ENCODE measurements at places on chromosomes 2 and 18.

DNA sequence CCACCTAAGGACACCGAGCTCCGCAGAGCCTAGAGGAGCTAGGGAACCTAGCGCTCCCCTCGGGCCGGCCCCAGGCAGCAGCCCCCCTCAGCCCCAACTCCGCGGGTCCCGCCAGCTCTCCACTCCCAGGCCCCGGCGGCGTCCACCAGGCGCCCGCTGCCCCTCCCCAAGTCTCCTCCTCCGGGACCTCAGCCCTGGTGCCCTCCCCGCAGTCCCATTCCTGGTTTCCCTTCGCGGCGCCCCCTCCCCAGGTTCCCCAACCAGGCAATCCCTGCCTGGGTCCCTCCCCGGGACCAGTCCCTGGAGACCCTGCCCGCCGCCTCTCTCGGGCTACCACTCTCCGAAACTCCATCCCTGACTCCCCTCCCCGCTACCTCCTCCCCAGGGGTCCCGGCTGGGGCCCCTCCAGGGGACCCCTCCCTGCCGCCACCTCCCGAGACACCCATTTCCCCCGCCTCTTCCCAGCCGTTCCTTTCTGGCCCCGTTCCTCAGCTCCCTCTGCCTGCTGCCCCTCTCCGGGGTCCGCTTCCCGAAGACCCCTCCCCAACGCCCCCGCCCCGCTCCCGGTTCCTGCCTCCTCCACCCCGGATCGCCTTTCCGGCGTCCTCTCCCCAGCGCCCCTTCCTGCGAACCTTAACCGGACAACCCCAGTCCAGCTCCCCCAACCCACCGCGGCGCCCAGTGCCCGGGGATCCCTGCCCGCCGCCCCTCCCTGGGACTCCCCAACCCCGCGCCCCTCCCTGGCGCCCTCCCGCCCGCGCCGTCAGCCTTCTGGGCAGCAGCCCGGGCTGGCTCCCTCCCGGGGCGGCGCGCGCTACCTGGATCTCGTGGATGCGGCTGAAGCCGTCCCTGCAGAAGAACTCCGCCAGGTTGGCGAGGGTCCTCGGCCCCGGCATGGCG is 678 bp downstream of the CYP27C1 start:
- DNase-seq: no peak

DNA sequence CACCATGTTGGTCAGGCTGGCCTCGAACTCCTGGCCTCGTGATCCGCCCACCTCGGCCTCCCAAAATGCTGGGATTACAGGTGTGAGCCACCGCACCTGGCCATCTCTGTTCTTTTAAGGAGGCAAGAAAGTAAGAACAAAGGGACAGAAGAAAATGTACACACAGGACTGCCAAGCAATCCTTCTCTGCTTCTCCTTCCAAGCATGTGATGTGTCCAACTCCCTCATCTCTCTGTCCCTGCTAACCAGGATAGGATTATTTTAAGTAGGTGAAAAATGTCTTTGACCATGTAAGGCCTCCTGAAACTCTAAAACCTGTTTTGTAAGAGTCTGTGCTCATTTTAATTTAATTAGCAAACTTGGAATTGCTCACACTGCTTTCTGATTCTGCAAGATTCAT is 89.3 kb upstream of the ATL2 start:
- DNase-seq: no peak

DNA sequence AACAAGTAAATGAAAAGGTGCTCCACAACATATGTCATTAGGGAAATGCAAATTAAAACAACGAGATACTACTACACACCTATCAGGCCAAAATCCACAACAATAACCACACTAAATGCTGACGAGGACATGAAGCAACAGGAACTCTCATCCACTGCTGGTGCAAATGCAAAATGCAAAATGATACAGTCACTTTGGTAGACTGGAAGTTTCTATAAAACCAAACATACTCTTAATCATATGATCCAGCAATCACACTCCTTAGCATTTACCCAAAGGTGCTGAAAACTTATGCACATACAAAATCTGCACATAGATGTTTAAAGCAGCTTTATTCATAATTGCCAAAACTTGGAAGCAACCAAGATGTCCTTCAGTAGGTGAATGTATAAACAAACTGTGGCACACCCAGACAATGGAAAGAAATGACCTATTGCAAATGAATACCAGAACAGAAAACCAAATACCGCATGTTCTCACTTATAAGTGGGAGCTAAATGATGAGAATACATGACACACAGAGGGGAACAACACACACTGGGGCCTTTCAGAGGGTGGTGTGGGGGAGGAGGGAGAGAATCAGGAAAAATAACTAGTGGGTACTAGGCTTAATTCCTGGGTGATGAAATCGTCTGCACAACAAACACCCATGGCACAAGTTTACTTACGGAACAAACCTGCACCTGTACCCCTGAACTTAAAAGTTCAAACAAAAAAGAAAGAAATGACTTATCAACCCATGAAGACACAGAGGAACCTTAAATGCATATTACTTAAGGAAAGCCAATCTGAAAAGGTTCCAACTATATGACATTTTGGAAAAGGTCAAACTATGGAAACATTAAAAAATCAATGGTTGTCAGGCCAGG is 80.4 kb downstream of the ASXL2 start:
- DNase-seq: no peak

DNA sequence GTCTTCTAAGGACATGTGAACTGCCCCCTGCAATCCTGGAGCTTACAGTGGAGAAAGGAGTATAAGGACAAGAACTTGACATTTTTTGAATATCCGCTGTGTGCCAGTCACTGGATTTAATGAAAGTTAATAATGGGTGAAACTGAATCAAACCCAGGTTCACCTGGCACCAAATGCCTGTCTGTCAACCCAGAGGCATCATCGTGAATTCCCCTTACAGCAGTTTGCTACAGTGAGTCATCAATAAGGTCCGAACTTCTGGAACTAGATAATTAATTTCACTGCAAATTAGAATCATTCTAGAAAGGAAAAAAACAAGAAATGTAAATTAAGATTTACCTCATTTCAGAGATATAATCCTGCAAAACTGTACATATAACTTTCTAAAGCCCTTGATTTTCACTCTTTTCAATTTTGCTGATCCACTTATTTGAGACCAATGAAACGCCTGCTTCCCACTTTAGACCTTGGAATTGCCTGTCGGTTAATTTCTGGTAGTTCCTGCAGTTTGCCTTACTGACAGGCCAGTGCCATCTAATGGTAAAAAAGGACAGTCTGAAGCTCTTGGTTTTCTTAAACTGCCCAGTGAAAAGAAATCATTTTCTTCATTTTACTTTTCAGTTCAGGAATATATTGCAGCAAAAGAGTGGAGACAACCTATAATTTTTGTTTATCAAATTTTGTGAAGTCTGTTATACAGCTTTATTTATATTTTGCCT is 8.2 kb downstream of the DSG2 start:
- DNase-seq: no peak

GRCh38 chr18:54679318-54680149 is 88.5 kb downstream of the DYNAP start:
- no peak for DNase-seq

DNA sequence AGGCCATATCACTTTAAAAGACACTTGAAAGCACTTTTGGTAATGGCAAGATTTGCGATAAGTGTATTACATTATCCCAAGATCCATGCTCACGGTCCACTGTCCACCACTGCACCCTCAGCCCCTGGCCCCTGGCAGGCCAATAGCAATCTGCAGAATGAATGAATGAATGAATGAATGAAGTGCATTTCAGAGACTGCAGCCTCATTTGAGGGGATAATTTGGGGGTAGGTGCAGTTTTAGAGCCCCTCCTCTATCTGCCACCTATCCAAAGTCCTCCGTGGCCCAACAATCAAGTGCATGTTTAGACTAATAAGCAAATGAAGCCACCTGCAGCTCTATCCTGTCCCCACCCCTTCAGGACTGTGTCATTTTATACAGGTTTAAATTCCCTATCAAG is 1.3 kb upstream of the RBM44 start:
- no peak for DNase-seq

GRCh38 chr2:37090019-37090477 is 5.7 kb downstream of the GPATCH11 start:
- no peak for DNase-seq

- no peak for DNase-seq
Observed at GRCh38 chr18:75226286-75226955, 15.8 kb downstream of the TSHZ1 start.

- DNase-seq: no peak
Observed at GRCh38 chr2:204967199-204967960, 422.1 kb downstream of the PARD3B start.

DNA sequence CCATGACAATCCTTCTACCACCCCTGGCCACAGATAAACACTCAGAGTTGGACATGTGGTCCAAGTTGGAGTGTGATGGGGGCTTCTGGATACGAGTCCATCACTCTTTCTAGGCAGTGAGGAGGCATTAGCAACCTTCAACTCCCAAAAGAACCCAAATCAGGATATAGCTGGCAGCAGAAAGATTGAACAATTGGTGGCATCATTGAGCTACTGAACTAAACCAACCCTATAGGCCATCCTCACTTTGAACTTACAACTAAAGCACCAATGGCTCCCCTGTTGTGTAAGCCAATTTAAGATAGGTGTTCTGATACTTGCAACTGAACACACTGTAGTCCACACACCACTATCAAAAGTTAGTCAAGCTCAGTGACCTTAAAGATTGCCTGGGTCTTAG is 24.0 kb upstream of the MARCO start:
- DNase-seq: no peak

DNA sequence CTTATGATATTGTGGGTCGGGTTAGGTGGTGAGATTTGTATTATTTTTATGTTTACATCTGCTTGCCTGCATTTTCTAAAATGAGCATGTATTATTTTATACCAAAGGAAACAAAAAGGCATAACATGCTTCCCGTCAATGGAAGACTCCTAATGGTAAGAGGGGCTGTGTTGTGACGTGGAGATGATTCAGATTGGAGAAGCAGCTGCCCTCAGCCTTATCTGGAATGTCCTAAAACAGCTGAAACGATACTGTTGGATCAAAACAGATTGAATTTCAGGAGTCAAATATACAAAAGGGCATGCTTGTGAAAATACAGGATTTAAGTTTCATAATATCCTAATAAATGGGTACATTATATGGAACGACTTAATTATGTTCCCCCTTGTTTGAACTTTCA is 19.0 kb downstream of the DGKD start:
- DNase-seq: no peak

DNA sequence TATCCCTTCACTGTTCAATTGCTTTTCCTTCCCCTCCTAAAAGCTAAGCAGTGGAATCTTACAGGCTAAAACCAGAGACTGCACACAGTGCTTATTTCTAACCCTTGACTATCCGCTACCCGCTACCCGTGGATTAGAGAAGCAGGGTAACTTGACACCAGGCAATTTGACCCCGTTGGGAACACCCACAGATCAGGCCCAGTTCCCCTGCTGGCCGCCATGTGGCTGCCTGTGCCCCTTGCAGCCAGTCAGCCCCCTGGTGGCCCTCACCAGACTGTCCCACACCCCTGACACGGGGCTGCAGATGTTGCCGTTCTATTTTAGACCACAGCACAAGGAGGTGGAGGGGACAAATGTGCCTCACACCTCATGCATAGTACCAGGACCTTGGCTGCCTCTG is 74.8 kb downstream of the TXNL1 start:
- DNase-seq: no peak

GRCh38 chr2:8806885-8807704 is 30.3 kb downstream of the KIDINS220 start:
- no peak for DNase-seq

DNA sequence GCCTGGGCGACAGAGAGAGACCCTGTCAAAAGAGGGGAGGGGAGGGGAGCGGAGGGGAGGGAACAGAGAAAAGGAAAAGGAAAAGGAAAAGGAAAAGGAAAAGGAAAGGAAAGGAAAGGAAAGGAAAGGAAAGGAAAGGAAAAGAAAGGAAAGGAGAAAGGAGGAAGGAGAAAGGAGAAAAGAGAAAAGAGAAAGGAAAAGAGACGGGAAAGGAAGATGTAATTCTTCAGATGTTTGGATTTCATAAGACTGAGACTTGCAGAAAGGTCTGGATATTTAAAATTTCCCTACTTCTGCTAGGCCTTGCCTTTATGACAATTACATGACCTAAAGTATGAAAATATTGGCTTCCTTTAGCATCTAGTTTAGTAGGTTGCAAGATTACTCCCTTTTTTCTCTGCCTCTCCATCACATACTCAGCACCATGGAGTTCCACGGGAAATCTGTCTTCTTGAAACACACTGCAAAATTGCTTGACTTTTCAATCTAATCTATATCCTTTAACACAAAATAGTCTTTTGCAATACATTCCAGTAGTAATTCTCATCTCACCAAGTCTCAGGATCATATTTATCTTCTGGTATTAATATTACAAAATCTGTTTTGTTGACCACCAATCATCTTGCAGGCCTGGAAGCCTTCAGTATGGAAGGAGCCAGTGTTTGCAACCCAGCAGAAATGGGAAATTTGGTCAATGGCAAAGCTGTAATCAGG is 383.5 kb downstream of the ZEB2 start:
- no peak for DNase-seq

GRCh38 chr2:64945973-64946768 is 43.0 kb upstream of the SLC1A4 start:
- DNase-seq: peak; percentile 26

DNA sequence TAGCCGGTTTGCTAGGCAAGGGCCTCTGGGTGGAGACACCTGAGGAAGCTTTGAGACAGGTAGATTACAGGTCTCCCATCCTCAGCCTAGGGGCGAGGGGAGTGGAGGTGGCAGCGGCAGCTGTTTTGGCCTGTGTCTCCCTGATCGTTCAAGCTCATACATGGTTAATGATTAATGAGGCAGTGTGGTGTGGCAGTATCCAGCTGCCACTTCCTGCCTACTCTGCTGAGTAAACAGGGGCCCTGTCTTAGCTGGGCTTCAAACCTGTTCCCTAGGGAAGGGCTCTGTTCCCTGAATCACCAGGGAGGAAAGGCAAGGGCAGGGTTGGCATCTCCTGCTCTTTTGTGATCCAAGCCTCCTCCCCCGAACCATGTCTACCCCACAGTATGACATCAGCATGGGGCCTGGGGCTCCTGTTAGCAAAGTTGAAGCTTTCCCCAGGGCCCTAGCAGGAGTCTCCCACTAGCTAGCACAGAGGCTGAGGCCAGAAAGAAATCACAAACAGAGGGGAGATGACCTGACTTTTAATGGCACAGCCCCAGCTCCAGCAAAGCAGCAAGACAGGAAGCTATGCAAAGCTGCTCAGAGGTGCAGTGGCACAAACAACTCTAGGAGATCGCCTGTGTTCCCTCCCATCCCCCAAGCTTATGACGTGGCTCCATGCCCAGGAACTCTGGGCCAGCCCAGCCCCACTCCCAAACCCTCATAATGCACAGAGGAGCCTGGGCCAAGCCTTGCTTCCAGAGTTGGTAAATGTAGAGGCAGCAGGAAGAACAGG is 3.7 kb upstream of the TUBA4B start:
- DNase-seq: no peak

DNA sequence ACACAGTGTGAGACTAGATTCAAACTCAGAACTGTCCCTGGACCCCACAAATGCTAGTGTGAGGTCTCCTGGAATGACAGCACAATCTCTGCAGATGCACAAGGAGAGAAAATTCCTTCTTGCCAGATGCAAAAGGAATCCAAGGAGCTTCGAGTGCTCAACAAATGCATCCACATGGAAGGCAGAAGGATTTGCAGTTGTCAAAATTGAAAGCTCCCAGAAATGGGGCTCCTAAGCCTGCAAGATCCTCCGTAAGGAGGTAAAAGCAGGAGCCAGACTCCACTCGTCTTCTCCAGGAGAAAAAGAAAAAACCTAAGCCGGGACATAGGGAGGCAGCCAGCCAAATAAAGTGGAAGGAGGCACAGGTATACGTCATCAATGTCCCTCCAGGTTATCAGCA is 355.0 kb upstream of the KLHL29 start:
- DNase-seq: no peak

- no peak for DNase-seq
Observed at GRCh38 chr18:28594034-28594433, 417.1 kb upstream of the CDH2 start.

- no peak for DNase-seq
Observed at GRCh38 chr2:154813636-154814035, 115.1 kb downstream of the KCNJ3 start.

All from stimulated activated CD8-positive, alpha-beta memory T cell treated with anti-CD3 and anti-CD28 coated beads, Interleukin-4, amount 100 ng/mL, for 4 hours (primary cell).